ENCODE measurements at places on chromosomes 7 and 10.

DNA sequence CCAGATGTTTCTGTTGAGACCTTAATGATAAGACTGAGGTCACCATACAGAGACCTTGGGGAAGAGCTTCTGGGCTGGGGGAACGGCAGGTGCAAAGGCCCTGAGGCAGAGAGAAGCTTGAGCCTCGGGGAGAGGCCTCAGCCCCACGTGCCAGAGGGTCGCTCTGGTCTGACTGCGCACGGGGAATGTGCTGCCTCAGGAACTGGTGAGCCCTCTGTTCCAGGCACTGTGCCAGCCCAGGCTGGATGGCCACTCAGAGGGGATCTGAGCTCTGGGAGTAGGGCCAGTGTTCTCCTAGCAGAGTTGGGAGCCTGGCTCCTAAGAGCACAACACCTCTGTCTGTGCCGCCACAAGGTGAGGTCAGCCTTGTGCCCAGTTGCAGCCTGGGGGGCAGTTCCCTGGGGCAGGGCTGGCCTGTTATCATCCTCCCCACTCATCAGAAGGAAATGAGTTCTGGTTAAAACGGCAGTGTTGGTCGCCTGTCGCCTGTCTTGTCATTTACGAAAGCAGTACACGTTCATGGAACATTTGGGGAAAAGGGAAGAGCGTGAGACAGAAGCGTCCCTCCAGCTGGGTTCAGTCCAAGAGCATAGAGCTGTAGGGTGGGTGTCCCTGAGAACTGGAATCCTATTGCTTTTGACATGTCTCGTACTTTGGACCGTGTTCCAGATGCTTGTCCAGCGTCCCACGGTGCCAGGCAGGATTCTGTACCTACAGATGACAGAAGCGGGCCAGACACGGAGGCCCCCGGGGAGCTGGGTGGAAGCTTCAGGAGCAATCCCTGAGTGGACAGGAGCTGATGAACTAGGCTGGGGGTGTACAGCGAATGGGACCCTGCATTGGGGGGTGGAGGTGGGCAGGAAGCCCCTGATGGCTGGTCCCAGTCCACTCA, 4.3 kb downstream of the TTYH3 start:
- no peak for DNase-seq

- peak; percentile 66 for DNase-seq
Observed at GRCh38 chr10:11724938-11725776, 17.0 kb upstream of the ECHDC3 start.

- DNase-seq = no peak
Observed at GRCh38 chr10:31031205-31031557, 484 bp downstream of the ZNF438 start.

DNA sequence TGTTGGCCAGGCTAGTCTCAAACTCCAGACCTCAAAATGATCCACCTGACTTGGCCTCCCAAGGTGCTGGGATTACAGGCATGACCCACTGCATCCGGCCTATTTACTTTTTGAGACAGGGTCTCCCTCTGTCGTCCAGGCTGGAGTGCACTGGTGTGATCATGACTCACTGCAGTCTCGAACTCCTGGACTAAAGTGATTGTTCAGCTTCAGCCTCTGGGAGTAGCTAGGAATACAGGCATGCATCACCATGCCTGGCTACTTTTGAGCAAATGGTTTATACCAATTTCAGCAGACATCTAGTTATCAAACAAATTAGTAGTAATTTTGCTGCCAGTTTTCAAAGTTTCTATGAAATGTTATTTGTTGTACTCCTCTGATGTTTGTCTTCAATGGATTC, 2.2 kb upstream of the WAC start:
- no peak for DNase-seq

DNA sequence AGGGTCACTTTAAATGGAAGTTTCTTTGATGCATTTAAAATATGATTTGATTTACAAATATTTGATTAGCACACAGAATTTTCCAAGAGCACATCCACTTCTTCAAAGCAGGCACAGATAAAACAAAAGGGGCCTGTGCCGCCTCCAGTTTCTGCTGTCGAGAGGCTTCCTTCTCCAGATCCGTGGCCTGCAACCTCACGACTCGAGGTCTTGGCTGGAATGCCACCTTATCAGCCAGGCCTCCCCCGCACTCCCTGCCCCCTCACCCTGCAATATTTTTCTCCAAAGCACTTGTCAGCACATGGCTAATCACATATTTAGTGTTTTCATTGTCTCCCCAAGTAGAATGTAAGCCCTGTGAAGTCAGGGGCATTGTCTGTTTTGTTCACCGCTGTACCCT, 12.5 kb downstream of the PYROXD2 start:
- DNase-seq = no peak

DNA sequence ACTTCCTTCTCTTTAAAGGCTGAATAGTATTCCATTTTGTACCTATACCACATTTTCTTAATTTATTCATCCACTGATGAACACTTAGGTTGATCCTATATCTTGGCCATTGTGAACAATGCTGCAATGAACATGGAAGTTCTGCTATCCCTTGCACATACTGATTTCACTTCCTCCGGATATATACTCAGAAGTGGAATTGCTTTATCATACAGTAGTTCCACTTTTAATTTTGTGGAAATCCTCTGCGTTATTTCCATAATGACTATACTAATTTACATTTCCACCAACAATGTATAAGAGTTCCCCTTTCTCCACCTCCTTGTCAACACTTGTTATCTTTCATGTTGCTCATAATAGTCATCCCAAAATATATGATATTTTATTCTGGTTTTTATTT, 312.6 kb downstream of the PLXDC2 start:
- DNase-seq = no peak

DNA sequence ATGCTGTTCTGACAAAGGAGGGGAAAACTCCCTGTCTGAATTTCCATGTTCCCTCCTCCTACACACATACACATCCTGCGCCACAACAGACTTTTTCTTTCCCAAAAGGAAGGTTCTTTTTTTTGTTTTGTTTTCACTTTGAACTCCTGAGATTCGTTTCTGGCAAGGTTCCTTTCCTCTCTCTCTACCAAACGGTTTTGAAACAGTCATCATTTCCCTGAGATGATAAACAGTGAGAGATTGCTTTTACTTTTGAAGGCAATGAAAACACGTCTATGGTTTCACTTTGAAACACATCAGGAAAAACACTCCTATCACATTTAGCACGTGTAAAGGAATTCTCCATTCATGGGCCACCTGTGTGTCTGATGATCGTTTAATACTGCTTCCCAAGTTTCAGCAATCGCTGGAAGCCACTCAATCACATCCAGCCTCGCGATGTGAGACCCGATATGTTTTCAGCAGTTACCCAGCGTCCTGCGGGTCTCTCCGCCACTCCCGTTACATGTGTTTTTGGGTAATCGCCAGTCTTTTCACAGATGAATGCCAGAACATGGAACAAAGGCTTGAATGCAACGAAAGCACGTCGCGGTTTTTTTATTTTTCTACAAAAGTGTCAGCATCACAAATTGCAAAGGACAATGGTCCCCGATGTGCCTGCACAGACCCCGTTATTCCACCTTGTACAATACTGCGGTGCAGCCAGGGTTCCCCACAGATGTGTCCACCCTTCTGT, 62.8 kb upstream of the CUX1 start:
- DNase-seq = no peak

DNA sequence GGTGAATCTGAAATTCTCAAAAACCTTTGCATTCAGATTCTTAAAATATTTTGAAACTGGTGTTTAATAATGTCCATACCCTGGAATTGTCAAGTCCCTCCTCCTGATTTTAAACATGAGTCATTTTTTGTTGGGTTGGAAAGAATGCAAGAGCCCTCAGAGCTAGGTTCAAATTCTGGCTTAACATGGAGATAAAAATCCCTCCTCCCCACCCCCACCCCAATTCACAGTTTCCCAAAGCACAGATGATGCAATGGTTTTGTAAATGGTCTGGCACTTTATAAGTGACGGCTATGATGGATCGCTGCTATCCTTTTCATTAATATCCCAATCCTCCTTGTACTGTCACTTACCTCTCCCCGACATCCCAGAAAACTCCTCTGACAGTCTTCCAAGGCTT, 332.8 kb downstream of the PLXNA4 start:
- no peak for DNase-seq

- no peak for DNase-seq
Observed at GRCh38 chr10:13615650-13616300, 29.0 kb downstream of the PRPF18 start.

GRCh38 chr7:94374721-94375566, 19.8 kb upstream of the COL1A2 start:
- DNase-seq = no peak

DNA sequence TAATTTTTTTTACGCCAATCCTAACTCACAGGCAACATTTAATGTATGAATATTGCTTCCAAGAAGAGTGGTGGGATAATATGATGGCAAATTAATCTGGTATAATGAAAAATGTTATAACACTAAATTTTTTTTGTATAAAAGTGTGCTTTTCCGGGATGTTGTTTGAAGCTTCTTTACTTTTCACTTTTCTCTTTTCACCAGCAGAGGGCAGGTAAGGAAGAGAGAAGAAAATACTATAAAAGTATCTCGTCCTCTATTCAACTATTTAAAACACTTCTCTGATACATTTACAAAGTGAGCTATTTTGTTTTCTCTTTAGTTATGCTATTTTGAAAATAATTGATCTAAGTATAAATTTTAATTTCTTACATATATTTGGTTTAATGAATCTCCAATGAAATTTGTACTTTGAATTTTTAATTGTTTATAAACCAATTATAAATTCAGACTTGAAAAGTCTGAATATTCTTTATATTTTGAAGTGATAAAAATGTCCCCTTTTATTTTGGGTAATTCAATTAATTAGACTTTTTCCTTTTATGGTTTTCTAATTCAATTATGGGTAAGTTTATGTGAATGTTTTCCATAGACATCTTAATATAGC, 20.7 kb upstream of the CFTR start:
- no peak for DNase-seq

DNA sequence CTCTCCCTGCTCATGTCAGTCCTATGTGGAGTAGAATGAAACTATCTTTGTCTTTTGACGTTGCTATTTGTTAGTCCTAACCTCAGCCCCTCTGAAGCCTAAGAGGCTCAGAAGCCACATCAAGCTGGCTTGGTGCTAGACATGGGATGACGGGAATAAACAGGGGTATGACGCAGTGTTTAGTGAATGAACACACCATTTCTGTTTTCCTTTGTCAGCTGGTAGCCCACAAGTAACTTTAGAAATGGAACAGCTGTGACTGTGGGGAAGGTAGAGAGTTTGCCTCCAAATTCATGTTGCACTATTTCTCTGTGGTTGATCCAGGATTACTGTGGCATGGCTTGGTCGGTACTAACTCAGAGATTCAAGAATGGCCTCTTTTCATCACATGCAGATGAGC, 31.3 kb downstream of the COX15 start:
- no peak for DNase-seq

- no peak for DNase-seq
Observed at GRCh38 chr7:82567356-82567755, 123.8 kb upstream of the CACNA2D1 start.

DNA sequence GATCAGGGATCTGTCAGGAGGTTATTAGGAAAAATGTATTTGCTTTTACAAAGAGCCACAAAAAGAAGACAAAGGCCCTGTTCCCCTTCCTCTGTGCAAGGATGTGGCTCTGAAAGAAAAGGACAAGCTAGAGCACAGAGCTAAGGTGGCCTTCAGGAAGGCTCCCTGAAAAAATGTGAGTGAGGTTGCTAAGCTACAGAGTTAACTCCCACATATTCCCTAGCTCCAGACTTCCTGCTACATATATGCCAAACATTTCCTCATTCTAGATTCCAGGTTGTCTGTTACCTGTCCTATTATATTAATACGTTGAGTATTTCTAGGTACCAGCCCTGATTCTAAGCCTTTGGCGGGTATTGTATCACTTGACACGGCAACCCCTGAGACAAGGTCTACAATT, 369.0 kb downstream of the PARD3 start:
- DNase-seq = no peak

DNA sequence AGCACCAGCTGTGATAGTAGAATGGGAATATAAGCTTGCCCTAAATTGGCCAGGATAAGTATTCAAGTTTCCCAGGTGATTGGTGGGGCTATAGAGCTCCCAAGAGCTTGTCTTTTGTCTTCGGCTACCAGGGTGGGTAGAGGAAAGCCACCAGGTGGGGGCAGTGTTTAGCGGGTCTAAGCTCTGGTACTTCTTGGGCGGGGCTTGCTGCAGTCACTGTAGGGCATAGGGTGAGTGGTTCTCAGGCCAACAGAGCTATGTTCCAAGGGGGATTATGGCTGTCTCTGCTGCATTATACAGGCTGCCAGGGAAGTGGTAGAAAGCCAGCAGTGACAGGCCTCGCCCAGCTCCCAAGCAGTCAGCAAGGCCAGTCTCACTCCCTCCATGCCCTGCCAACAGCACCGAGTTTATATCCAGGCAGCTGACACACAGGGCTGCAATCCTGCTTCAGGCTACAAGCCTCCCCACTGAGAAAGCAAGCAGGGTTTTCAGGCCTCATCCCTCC, 110.7 kb downstream of the ZNF467 start:
- peak; percentile 44 for DNase-seq

- no peak for DNase-seq
Observed at GRCh38 chr10:124632064-124632531, 112.1 kb downstream of the FAM53B start.

GRCh38 chr10:22593636-22594198, 120.7 kb downstream of the PIP4K2A start:
- no peak for DNase-seq

DNA sequence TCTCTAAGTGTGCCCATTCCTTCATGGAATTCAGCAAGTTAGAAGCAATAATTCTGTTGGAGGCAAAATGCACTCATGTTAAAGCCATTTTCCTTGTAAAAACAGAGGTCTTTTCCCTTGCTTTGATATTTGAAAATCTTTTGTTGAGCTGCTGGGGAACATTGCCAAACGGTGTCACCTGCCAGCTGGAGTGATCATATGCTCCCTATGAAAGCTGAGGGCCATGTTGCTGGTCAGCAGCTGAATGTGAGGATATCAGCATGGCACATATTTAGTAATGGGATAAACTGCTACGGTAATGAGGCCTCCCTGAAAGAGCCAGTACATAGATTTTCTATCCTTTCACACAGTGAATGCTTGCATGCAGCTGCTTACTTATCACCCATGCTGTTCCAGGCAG, 224.3 kb downstream of the THSD7A start:
- DNase-seq = no peak

- no peak for DNase-seq
Observed at GRCh38 chr7:25242678-25243077, 14.4 kb upstream of the NPVF start.

DNA sequence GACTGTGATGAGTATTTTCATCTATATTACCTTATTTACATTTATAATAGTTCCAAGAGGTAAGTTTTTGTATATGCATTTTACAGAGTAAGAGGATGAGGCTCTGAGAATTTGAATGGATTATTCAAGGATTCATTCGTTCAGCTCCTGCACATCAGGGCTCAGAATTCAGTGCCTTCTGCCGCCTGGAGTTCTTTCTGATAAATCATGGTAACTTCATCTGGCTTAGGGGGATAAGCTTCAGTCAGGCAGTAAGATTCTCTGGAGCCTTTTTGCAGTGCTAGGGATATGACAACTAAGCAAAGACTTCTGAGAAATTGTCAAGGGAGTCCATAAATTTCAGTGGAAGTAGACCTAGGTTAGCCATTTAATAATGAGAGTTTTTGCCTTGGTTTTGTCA, 668.6 kb downstream of the NRG3 start:
- no peak for DNase-seq

GRCh38 chr10:102408131-102408727, 10.4 kb downstream of the PSD start:
- DNase-seq = no peak
